Esophagus squamous epithelium (tissue), 5 donors: ENCODE measurements at places on chromosomes 2 and 18.

GRCh38 chr2:176096986-176097819 is 2.4 kb upstream of the HOXD12 start:
- peaks cover 100% of the 10 kb centered on the region for H3K27me3 ChIP-seq
- H3K4me3 ChIP-seq, result peak overlapping the region; percentile 28
- no peaks in the 10 kb centered on the region for H3K36me3 ChIP-seq
- H3K4me1 ChIP-seq, result peaks cover 30% of the 10 kb centered on the region
- no peak overlapping the region for H3K27ac ChIP-seq

- no peaks in the 10 kb centered on the region for H3K36me3 ChIP-seq
- H3K4me1 ChIP-seq, result no peaks in the 10 kb centered on the region
- no peak for DNase-seq
- H3K27me3 ChIP-seq, result no peaks in the 10 kb centered on the region
- H3K27ac ChIP-seq, result peak overlapping the region; percentile 57
These were observed 50.5 kb upstream of the TXNDC2 start for GRCh38 chr18:9835113-9835755.

- DNase-seq, result no peak
- no peak overlapping the region for H3K4me3 ChIP-seq
- no peak overlapping the region for H3K27ac ChIP-seq
- H3K4me1 ChIP-seq, result no peaks in the 10 kb centered on the region
These were observed 176.3 kb downstream of the ANKRD30B start for GRCh38 chr18:14924226-14924625.

DNA sequence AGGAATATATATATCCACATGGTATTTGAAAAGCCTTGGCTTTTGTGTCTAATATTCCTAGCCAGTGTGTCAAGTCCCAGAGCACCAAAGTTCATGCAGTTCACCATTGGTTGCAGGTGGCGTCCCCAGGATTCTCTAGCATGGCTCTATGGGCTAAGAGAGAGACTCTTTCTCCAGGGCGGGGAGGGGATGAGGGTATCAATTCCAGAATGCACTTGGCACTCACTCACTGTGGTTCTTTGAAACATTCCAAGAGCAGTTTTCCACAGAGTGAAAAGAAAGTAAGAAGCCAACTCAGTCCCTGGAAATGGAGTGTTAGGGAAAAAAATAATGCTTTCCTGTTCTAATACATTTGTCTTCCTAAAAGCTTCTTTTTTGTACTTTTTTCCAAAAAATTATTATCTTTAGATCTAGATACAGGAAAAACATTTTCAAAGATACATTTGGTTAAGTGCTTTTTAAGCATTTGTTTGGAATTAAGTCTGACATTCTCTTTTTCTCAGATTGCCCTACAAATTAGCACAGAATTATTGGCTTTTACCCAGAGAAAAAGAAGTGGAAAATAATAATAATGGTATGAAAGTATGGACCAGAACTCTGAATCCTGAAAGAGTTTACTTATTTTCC is 239.9 kb downstream of the PAX3 start:
- H3K4me3 ChIP-seq, result no peak overlapping the region
- no peaks in the 10 kb centered on the region for H3K27me3 ChIP-seq
- DNase-seq, result no peak
- no peak overlapping the region for H3K27ac ChIP-seq
- no peaks in the 10 kb centered on the region for H3K4me1 ChIP-seq

- no peak overlapping the region for H3K4me3 ChIP-seq
- H3K36me3 ChIP-seq, result no peaks in the 10 kb centered on the region
- DNase-seq, result no peak
- no peaks in the 10 kb centered on the region for H3K4me1 ChIP-seq
- H3K27me3 ChIP-seq, result no peaks in the 10 kb centered on the region
These were observed 46.9 kb upstream of the EFEMP1 start for GRCh38 chr2:55970500-55970899.

- H3K4me3 ChIP-seq, result peak overlapping the region; percentile 65
- no peaks in the 10 kb centered on the region for H3K36me3 ChIP-seq
- peak overlapping the region; percentile 85 for H3K27ac ChIP-seq
- H3K4me1 ChIP-seq, result peaks cover 15% of the 10 kb centered on the region
These were observed 828 bp downstream of the DYNC1I2 start for GRCh38 chr2:171688129-171688465.

GRCh38 chr2:97716695-97717612 is 3.6 kb downstream of the ZAP70 start:
- H3K27ac ChIP-seq, result no peak overlapping the region
- no peaks in the 10 kb centered on the region for H3K36me3 ChIP-seq
- H3K4me3 ChIP-seq, result no peak overlapping the region
- no peaks in the 10 kb centered on the region for H3K4me1 ChIP-seq
- no peak for DNase-seq

DNA sequence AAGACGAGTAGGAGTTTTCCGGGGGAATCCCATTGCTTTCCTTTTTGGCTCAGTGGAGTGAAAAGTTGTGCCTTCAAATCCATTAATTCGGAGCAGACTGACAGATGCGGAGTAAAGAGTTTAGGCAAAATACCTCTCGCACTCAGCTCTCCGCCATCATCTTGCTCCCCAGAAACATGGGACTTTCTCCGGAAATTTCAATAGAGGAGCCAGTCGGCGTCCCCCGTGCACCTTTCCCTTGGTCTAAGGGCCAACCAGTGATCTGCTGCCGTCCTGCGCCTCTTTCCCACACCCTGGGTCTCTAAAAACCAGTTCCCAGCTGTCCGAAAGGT is 318 bp downstream of the TYW5 start:
- H3K27me3 ChIP-seq, result no peaks in the 10 kb centered on the region
- peaks cover 35% of the 10 kb centered on the region for H3K36me3 ChIP-seq
- DNase-seq, result no peak
- H3K4me1 ChIP-seq, result peaks cover 63% of the 10 kb centered on the region

DNA sequence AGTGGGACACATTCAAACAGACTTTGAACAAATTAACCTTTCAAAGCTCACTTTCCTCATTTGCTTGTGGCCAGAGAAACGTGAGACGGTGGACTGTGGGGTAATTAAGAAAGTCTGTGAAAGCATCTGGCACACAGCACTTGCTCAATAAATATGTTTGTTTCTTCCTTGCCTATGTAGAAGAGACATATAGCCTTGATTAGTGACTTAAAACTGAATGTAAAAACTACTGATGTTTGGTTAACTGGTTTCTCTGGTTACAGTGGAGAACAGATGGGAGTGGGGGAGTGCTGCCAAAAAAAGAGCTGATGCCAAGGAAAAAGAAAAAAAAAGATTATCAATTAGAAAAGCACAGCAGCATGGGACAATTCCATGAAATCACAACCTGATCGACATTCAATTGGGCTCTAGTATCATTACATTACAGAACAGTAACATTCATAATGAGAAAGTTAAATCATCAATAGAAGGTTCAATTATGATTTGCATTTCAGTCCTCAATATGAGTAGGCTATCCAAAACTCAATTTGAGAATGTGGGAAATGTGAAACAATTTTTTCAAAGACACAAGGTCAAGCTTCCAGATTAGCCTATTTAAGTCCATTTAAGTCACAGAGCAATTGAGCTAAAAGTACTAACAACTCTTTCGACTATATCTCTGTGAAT is 14.7 kb downstream of the CUL3 start:
- H3K27me3 ChIP-seq, result no peaks in the 10 kb centered on the region
- peaks cover 79% of the 10 kb centered on the region for H3K4me1 ChIP-seq
- H3K27ac ChIP-seq, result no peak overlapping the region
- no peak for DNase-seq

DNA sequence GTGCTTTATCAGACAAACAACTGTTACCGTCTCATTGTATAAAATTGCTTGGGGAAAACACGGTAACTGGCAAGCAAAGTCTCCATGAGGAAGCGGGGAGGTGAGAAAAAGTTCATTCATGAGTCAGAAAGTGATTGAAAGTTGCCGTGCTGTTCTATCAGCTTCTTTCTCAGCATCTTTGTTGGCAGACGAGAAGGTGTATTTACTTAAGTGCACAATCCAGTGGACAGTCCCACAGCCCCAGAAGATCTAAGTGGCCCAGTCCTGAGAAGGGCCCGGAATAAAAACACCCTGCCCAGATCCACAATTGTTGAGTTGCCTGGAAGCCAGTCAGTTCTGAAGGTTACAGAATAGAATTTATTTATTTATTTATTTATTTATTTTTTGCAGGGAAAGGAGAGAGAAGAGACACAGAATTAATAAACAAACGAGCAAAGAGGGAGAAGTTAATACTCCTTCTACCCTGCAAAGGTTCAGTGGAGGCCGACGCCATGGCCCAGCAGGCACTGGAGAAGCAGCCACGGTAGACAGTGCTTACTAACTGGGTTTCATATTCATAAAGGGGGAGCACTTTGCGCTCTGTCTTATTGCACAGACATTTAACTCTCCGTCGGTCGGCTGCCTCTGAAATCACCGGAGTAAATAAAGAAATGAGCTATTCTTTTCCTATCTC is 676.0 kb upstream of the SALL3 start:
- no peaks in the 10 kb centered on the region for H3K4me1 ChIP-seq
- no peaks in the 10 kb centered on the region for H3K27me3 ChIP-seq
- H3K27ac ChIP-seq, result no peak overlapping the region
- H3K4me3 ChIP-seq, result no peak overlapping the region

GRCh38 chr2:26901326-26902183 is 53.6 kb downstream of the DPYSL5 start:
- H3K4me3 ChIP-seq, result no peak overlapping the region
- no peak for DNase-seq
- peaks cover 26% of the 10 kb centered on the region for H3K27me3 ChIP-seq
- H3K36me3 ChIP-seq, result no peaks in the 10 kb centered on the region
- no peaks in the 10 kb centered on the region for H3K4me1 ChIP-seq
- H3K27ac ChIP-seq, result no peak overlapping the region

DNA sequence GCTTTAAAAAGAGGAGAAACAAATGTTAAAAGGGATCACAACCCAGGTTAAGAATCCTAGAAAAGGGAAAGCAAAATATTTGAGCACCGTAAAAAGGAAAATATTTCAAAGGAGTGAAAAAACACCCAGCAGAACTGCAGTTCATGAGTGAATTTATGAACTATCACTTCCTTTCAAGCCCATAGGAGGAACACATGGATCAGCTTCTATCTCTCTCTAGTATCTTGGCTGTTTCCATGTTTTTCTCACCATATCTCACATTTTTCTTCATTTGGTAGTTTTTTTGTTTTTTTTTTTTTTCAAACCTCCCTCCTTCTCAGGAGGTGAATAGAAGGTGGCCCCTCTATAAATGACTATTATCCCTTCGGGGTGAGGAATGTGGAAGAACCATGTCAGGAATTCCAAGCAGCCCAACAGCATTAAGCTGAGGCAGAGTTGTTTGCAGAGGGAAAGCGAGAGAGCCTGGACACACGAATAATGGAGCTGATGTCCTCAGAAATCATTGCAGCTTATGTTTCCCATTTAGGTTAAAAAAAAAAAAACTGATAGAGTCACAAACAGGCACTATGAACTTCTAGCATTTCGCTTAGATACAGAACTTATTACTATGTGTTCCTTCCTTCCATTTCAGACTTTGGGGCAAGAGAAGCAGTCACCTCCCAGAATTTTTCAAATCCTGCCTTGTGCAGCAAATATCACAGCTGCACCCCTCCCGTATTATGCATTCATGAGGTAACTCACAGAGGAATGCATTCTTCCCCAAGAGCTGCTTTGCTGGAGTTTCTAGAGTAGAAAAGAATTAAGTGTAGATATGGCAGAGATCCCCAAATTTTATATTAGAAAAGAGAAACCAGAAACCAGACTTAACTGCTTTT is 315.6 kb downstream of the IRS1 start:
- no peaks in the 10 kb centered on the region for H3K4me1 ChIP-seq
- H3K4me3 ChIP-seq, result no peak overlapping the region
- no peaks in the 10 kb centered on the region for H3K36me3 ChIP-seq
- H3K27ac ChIP-seq, result no peak overlapping the region

- H3K27ac ChIP-seq, result peak overlapping the region; percentile 78
- H3K4me3 ChIP-seq, result no peak overlapping the region
- no peak for DNase-seq
- H3K4me1 ChIP-seq, result peaks cover 24% of the 10 kb centered on the region
These were observed 72.4 kb upstream of the HAAO start for GRCh38 chr2:42864641-42865280.

DNA sequence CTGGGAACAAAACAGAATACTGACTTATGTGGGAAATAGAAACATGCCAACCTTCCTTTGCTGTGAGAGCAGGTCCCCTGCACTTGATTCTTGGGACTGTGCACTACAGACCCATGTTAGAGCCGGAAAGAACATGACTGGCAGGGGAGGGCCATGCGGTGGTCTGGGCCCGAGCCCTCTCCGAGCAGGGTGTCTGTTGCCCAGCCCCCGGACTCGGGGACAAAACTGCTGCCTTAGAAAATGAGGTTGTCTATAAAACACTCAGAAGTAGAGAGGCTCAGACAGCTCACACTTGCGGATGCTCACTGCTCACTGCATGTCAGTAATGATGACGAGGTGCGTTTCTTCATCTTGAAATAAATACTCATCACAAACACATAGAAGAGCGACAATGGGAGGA is 270.7 kb upstream of the HDAC4 start:
- no peaks in the 10 kb centered on the region for H3K4me1 ChIP-seq
- H3K36me3 ChIP-seq, result no peaks in the 10 kb centered on the region
- H3K27ac ChIP-seq, result no peak overlapping the region
- no peak overlapping the region for H3K4me3 ChIP-seq
- DNase-seq, result no peak

GRCh38 chr2:75071766-75072165 is 113.3 kb downstream of the POLE4 start:
- H3K36me3 ChIP-seq, result no peaks in the 10 kb centered on the region
- no peak overlapping the region for H3K27ac ChIP-seq
- H3K4me3 ChIP-seq, result no peak overlapping the region
- H3K27me3 ChIP-seq, result no peaks in the 10 kb centered on the region

- no peaks in the 10 kb centered on the region for H3K27me3 ChIP-seq
- no peak overlapping the region for H3K4me3 ChIP-seq
- no peaks in the 10 kb centered on the region for H3K36me3 ChIP-seq
- no peak overlapping the region for H3K27ac ChIP-seq
These were observed 18.7 kb upstream of the KCTD1 start for GRCh38 chr18:26566874-26567555.

- H3K36me3 ChIP-seq, result no peaks in the 10 kb centered on the region
- no peaks in the 10 kb centered on the region for H3K27me3 ChIP-seq
- no peak overlapping the region for H3K27ac ChIP-seq
- peaks cover 5% of the 10 kb centered on the region for H3K4me1 ChIP-seq
- no peak overlapping the region for H3K4me3 ChIP-seq
These were observed 10.5 kb downstream of the AQP12B start for GRCh38 chr2:240672076-240672700.

DNA sequence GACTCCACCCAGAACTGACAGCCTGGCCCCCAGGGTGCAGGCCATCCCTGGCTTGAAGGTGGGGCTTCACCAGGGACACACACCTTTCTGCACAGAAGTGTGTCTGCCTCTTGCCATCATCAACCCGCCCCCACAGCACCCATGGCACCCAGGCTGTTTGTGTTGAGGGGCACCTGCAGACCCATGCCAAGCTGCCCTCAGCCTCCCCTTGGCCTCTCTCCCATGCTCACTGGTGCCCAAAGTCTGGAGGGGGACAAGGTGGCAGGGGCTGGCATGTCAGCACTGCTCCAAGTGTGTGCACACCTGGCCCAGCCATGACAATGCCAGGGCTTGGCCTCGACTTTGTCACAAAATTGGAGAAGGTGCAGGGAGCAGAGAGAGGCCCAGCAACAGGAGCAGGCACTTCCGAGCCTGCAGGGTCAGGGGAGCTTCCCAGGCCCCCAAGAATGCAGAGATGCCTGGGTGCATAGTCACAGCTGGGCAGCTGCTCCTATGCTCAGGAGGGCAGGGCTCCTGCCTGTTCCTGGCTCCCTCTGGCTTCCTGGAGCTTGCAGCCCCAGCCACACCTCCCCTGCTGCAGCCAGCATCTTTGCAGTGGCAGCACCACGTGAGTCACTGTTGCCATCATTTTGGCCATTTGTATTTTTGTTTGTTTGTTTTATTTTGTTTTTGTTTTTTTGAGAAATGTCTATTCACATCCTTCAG is 280.6 kb upstream of the UBE2E3 start:
- no peak overlapping the region for H3K27ac ChIP-seq
- no peak for DNase-seq
